Mucosa of descending colon (tissue), 3 donors: ENCODE measurements at places on chromosomes 5 and 9. TPM values are rescaled to one million over a fixed set of nuclear protein-coding genes. Genes with fewer than 3 reads are reported as not detected.

DNA sequence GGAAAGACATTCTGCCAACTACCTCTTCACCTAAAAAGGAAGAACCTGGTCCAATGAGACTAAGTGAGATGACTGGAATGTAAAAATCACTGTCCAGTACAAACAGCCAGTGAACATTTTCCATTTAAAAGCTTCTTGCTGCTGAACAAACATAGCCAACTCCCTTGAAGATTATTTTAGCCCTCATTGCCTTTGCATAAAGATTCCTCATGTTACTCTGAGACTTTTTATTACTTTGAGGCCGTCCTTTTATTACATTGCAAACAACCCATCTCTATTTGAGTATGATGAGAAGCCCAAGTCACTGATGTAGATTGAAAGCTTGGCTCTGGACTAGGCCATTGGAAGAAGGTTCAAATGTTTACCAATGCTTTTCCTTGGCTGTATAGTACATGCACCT is 649.8 kb downstream of the CETN3 start:
- DNase-seq: no peak

The SLC25A48 gene
- 3.3 TPM for total RNA-seq

GRCh38 chr9:23774266-23774665 is 51.8 kb downstream of the ELAVL2 start:
- no peak for DNase-seq

DNA sequence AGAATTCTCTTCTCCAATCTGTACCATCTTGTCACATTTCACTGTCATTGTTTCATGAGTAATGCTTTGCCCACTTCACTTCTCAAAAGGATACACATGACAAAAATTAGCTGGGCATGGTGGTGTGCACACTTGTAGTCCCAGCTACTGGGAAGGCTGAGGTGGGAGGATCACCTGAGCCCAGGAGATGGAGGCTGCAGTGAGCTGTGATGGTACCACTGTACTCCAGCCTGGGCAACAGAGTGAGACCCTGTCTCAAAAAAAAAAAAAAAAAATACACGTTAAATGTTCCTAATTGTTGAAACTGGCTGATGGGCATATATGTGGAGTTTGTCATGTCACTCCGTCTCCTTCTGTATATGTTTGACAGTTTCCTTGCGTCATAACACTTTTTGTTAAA is 36.3 kb upstream of the HSD17B3 start:
- no peak for DNase-seq

- DNase-seq: no peak
Observed at GRCh38 chr5:9062873-9063272, 483.0 kb downstream of the SEMA5A start.
